ENCODE measurements at places on chromosomes 5 and 9.

DNA sequence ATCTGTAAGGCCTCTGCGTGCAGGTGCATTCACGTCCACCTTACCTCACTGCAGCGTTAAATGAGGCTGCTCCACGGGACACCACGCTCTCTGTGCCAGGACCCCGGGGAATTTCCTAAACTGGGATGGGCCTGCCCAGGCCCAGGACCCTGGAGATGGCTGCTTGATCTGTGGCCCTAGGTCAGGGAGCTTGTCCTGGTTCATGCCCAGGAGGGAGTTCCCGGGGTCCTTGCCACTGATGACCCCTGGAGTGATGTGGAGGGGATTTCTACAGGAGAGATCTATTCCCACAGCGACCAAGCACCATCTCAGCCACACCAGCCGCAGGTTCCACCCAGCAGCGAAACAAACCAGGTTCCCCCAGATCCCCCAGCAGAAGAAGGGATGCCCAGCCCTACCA is 3.5 kb downstream of the OR2V1 start:
- DNase-seq: no peak

DNA sequence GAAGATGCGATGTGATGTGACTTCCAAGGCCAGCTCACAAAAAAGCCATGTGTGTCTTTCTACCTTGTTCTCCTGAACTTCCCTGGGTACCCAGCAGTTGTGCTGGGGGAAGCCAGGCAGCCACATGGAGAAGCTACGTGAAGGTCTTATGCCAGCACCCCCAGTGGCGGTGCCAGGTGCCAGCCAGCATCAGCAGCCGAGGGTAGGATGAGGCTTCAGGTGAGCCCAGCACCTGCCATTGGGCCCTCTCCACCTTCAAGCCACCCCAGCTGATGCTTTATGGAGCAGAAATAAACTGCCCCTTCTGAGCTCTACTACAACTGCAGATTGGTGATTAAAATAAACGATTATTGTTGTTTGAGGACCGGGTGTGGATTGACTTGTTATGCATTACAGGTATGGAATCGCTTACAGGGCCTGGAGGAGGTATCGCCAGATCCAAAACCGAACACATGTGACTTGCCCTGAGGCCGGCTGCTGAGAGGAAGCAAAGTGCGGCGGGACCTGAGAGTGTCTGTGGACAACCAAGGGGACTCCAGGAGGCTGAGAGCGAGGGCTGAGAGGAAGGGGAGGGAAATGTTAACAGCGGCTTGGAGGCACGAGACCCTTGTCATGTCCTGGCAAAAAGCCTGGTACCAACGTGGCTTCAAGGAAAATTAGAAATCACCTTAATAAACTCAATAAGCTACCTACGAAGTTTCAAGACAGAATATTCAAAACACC is 36.0 kb upstream of the OLFM1 start:
- no peak for DNase-seq

- no peak for DNase-seq
Measured at GRCh38 chr5:53249529-53250200, 140.1 kb upstream of the MOCS2 start.

GRCh38 chr9:126211441-126212074 is 115.1 kb upstream of the MVB12B start:
- DNase-seq: no peak

DNA sequence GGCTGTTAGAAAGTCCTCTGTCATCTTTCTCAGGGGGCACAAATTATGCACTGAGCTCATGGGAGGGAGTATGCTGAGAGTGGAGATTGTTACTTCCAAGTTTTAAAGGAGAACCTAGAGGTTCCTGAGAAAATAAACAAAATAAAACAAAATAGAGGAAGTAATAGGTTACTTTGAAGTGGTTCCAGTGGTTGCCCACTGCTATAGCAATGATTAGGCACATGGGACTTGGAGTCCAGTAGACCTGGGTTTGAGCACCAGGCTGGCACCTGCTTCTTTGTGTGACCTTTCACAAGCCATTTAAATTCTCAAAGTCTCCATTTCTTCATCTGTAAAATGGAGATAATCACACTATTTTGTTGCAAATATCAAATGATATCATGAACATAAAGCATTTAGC is 13.8 kb upstream of the CDC23 start:
- no peak for DNase-seq

All from SHP77 (cell line).